ENCODE measurements at places on chromosomes 6 and 20.

DNA sequence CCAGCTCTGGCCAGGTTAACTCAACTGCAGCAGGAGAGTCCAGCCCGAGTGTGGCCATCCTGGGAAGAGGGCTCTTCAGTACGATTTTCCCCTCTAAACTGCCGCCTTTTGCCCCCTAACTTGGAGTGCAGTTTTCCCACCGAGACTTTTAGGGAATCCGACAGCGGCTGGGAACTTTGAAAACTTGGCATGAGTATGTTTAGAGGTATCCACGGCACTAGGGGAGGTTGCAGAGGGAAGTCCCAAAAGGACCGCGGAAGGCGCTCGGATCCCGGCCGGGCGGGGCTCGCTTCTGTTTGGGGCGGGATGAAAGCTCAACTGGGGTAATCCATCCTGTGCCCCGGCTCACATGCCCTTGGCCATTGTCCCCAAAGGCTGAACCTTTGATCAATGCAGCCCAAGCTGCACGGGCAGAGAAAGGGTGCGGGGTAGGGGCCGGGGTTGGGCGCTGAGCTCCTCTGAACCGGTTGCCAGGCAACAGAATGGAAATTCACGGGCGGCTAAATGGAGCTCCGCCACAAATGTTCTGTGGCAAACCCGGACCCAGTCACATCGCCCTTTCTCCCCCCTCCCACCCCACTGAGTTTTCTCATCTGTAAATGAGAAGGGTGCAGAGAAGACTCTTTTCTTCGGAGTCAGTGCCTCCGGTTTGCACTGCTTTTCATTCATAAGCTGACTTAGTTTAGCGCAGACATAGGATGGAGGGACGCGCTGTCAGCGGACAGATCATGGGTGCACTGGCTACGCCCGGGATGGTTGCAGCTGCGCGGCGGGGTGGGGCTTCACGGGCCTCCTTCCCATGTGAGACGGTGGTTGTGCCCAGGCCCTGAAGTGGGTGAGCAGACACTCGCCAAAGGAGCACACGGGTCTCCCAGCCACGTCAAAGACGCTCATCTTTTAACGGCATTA lies 2.3 kb downstream of the BMP6 start:
- DNase-seq = no peak

DNA sequence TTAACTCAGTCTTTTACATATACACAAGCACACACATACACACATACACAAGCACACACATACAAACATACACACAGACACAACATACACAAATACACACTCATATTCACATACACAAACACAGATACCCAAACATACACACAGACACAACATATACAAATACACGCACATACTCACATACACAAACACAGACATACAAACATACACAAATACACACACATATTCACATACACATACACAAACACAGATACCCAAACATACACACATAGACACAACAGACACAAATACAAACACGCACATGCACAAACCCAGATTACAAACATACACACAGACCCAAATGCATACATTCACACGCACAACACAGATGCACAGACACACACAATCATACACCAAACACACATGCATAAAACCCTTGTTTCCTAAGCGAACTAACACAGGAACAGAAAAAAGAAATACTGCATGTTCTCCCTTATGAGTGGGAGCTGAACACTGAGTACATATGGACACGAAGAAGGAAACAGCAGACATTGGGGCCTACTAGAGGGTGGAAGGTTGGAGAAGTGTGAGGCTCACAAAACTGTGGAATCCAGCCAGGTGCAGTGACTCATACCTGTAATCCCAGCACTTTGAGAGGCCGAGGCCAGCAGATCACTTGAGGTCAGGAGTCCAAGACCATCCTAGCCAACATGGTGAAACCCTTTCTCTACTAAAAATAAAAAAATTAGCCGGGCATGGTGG lies 34.2 kb downstream of the PIM1 start:
- no peak for DNase-seq

DNA sequence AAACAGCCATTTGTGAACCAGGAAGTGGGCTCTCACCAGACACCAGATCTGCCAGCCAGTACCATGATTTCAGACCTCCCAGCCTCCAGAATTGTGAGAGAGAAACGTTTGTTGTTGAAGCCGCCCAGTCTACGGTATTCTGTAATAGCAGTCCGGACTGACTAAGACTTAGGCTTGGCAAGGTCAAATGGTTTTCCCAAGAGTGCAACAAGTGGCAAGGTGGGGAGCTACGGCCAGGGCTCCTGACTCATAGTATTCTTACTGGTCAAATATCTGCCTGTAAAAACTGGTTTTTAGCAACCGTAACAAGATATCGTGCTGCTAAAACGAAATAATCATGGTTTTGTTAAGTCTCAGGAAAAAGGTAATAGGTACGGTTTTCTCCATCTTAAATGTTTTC lies 37.8 kb downstream of the MCUR1 start:
- DNase-seq = no peak

DNA sequence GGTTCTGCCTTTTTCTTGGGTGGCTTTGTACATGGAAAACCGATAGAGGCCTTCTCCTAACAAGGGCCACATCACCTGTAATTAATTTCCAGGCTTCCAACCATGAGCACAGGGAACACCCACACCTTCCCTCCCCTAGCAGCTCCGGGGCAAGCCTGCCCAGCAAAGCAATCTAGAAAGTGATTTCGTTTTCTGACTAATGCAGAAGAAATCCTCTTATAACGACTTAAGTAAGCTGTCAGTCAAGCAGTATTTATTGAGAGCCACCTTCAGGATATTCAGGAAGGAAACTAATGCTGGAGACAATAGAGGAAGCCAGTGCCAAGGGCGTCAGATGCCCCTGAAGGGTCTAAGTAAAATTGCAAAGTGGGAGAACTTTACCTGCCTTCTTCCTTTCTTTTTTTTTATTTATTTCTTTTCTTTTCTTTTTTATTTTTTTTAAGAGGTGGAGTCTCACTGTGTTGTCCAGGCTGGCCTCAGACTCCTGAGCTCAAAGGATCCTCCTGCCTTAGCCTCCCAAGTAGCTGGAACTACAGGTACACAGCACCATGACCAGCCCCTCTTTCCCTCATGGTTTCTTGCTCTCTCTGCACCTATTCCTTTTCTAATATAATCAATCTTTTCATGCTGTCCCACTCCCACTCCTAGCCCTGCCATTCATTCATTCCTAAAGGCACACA lies 67.5 kb upstream of the MBOAT1 start:
- DNase-seq = no peak

- no peak for DNase-seq
Measured at GRCh38 chr6:35624341-35625070, 64.2 kb downstream of the FKBP5 start.

GRCh38 chr20:3629893-3630292 lies 33.3 kb downstream of the GFRA4 start:
- no peak for DNase-seq

- no peak for DNase-seq
Measured at GRCh38 chr20:14264869-14265268, 72.5 kb downstream of the FLRT3 start.

DNA sequence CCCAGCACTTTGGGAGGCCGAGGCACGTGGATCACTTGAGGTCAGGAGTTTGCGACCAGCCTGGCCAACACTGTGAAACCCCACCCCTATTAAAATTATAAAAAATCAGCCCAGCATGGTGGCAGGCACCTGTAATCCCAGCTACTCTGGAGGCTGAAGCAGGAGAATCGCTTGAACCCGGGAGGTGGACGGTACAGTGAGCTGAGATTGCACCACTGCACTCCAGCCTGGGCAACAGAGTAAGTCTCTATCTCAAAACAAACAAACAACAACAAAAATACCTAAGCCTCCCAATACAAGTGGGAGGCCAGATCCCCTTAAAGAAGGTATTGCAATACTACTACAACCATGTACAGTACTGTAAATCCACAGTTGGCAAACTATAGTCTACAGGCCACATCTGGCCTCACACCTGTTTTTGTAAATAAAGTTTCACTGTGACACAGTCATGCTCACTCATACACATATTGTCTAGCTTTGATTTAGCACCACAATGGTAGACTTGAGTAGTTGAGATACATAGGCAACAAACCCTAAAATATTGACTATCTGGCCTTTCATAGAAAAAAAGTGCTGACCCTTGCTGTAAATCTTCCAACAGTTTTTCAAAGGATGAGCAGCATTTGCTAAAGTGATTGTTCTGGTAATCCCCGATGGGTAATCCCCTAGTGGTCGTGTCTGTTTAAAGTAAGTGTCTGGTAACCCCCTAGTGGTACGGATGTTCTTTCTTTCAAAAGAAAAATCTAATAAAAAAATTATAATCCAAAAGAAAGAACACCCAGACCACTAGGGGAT lies 202.0 kb downstream of the RNGTT start:
- peak; percentile 63 for DNase-seq

GRCh38 chr20:64069614-64070243 lies 6.7 kb downstream of the TCEA2 start:
- DNase-seq = no peak

GRCh38 chr20:19304389-19304788 lies 91.9 kb downstream of the SLC24A3 start:
- DNase-seq = no peak

- no peak for DNase-seq
Measured at GRCh38 chr20:13424174-13424833, 203.2 kb downstream of the ISM1 start.

- no peak for DNase-seq
Measured at GRCh38 chr6:40457261-40457660, 129.9 kb downstream of the LRFN2 start.

DNA sequence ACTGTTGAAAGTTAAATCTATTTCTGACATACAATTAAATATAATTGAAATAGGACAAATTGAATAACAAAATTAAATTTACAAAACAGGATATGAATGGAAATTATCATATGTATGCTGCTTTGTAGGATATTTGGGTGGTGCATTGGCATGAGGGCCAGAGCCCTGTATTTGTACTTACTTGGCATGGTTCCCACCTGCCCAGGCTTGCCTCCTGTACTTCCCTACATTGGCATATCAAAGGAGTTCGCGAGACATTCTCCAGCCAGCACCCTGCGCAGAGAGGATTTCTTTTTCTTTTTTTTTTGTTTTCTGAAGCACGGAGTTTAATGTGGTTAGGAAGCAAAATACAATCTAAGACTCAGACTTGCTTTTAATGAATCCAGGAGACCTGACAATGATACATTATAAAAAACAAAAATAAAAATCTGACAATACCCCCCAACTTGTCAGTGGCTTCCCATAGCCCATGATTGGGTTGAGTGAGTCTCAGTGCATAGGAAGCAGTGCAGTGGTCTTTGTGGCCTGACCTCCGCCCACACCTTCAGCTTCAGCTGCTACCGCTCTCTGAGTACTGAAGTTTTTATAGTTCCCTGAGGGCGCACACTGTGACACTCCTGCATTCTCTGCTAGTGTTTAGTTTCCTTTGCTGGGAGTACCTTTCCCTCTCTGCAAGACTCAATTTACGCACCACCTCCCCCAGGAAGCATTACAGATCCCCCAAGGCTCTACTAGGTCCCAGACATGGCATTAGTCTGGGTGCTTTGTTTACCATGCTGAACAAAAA lies 440.8 kb downstream of the UTRN start:
- DNase-seq = no peak

DNA sequence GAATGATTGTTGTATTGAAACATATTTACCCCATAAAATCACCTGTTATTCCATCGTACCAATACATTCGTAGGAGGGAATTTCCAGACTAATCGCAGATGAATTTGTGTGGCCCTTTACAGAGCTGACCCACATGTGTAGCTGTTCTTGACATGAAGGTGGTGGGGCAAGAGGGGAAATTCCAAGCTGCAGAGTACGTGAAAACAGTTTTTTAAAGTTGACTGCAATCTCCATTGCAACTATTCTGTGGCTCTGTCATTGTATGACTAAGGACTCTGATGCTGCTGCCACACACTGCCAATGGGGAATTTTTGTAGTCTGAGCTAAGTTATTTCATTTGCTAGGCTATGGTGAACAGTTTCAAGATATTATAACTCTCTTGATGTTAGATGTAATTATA lies 46.4 kb upstream of the ADTRP start:
- peak; percentile 83 for DNase-seq

GRCh38 chr6:166997768-166998255 lies 1.4 kb upstream of the CEP43 start:
- DNase-seq = peak; percentile 49

GRCh38 chr6:131914967-131915751 lies 36.0 kb downstream of the CCN2 start:
- DNase-seq = peak; percentile 37

DNA sequence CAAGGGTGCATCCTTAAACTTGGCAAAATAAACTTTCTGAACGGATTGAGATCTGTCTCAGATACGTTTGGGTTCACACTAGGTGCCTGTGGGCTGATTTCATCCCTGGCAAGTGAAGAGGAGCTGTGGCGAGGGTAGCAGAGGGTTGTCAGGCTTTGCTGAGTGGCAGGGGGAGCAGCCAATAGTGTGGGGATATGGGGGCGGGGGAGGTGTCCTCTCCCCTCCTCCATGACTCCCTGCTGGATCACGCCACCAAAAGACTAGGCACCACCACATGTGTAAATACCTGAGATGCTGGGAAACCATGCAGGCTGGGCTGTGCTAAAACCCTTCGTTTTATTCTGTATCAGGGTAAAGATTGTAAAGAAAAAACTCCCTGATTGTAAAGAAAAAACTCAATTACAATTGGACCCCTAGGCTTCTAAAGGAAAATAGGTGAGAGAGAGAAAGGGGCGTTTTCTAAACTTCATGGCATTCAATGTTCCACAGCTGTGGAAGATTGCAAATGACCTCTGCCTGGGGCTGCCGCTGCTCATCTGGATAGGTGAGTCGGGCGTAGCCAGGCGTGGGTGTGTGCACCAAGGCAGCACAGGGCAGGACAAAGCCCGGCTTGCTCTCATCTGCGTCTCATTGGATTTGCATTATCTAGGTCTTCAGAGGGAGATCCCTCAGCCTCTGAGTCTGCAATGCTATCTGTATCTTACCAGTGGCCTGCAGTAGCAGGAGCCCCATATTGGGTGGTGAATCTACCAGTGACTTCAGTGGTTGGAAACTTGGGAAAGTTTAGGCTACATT lies 26.9 kb upstream of the ADTRP start:
- DNase-seq = no peak

- DNase-seq = no peak
Measured at GRCh38 chr6:42727087-42727611, 4.8 kb upstream of the PRPH2 start.

DNA sequence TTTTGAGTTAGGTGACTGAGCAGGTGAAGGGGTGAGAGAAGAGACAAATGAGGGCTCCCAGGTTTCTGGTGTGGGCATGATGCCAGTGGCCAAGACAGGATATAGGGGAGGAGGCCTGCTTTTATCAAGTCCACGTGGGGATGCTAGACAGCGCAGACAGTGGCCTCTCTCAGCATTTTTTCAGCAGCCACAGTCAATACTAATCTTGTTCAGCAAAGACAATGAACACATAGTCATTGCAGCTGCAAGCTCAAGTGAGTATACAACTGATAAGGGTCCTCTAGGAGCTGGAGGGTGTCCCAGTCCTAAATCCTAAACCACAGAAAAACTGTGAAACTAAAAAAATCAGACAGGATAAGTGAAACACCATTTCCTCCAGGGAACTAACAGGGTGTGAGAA lies 48.6 kb downstream of the UQCC1 start:
- DNase-seq = no peak

All from GM12864 (cell line).